ENCODE measurements at places on chromosomes 2 and 18.

DNA sequence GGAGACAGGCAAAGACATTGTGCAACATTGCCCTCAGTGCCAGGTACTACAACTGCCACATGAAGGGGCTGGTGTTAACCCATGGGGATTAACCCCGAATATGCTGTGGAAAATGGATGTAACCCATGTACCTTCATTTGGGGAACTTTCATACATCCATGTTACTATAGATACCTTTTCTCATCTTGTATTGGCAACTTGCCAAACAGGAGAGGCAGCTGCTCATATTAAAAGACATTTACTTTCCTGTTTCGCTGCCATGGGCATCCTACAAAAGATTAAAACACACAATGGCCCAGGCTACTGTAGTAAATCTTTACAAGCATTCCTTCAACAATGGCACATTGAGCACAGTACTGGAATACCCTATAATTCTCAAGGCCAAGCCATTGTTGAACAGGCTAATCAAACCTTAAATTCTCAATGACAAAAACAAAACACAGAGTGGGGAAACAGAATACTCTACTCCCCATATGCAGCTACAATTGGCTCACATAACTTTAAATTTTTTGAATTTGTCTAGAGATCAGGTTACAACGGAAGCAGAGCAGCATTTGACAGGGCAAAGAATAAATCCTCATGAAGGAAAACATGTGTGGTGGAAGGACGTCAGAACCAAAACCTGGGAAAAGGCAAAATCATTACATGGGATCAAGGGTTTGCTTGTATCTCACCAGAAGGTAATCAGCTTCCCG lies 1723.5 kb upstream of the LRRTM1 start:
- no peak for DNase-seq

- DNase-seq: no peak
Observed at GRCh38 chr2:174877751-174878150, 113.5 kb upstream of the CHRNA1 start.

GRCh38 chr2:9697909-9698308 lies 67.1 kb upstream of the YWHAQ start:
- no peak for DNase-seq

DNA sequence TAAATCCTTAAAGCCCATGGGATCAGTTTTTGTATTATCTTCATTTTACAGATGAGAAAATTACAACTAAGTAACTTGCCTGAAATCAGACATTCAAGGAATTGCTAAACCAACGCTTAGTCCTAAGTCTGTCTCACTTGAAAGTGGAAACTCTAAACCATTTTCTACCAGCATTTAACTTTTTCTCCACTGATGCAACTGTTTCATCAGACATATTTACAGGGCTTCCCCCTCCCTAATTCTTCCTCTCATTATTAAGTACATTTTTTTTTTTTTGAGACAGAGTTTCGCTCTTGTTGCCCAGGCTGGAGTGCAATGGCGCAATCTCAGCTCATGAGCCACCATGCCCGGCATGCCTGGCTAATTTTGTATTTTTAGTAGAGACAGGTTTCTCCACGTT lies 88.6 kb downstream of the ACVR1C start:
- DNase-seq: no peak

Data from inflammatory macrophage treated with lipopolysaccharide for 1 hour (primary cell).